ENCODE measurements at places on chromosomes 2 and 18.

GRCh38 chr2:186724736-186725135 lies 30.9 kb downstream of the FAM171B start:
- no peak for DNase-seq

- no peak for DNase-seq
Observed at GRCh38 chr2:2116657-2117056, 214.4 kb downstream of the MYT1L start.

- no peak for DNase-seq
Observed at GRCh38 chr18:6941996-6942395, 175.6 kb downstream of the LAMA1 start.

GRCh38 chr2:39145906-39146421 lies 25.1 kb upstream of the SOS1 start:
- no peak for DNase-seq

- DNase-seq: no peak
Observed at GRCh38 chr2:133570542-133570941, 2.3 kb upstream of the NCKAP5 start.

DNA sequence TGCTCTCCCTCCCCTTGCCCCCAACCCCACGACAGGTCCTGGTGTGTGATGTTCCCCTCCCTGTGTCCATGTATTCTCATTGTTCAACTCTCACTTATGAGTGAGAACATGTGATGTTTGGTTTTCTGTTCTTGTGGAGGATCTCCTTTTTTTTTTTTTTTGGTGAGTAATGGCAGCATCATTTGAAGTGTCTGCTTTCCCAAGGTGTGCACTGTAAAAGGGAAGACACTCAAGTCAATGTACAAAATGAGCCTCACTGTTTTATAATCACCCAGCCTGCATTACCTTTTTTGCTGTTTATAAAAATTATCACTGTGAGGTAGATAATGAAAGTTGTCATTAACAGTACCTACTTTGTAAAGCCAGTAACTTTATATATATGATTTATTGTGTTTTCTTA lies 56.9 kb downstream of the INSIG2 start:
- no peak for DNase-seq

DNA sequence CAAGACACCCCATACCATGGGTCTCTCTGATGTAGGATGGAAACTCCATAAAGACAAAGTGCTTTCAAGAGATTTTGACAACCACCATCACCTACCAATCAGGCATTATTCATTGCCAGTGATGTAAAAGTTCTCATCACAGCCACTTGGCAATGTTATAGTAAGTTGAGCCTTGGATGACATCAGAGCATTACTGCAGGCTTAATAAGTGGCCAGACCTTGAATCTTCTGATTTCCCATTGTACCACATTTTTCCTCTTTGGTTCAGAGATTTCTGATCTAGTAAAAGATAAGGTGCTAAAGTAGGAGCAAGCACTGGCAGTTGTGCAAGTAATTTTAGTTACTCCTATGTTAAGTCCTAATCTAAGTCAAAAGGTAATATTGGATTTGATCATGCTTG lies 36.5 kb downstream of the OSR1 start:
- DNase-seq: no peak

DNA sequence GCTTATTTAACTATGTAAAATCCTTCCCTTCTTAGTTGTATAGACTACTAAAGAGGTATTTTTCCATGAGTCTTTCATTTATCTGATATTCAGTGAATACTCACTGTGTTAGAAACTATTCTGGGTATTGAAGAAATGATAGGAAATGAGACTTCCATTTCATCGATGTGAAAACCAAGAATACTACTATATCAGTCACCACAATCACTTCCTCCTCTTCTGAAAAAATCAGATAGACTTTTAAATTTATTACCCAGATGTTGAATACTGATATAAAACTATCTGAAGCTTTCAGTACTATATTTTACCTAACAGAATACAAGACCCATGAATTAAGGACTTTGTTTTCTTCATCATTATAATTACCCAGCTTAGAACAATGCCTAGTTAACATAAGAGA lies 1801.1 kb upstream of the CELF4 start:
- no peak for DNase-seq

DNA sequence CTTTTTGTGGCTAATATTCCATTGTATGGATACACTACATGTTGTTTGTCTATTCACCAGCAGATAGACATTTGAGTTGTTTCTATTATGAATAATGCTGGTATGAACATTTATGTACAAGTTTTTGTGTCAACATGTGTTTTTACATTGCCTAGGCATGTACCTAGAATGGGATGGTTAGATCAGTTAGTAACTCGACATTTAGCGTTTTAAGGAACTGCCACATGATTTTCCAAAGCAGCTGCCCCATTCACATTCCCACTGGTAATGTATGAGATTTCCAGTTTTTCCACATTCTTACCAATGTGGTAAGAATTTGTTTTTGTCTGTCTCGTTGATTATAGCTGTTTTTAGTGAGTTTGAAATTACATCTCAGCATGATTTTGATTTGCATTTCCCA lies 112.8 kb downstream of the FHOD3 start:
- no peak for DNase-seq

GRCh38 chr2:60549238-60549927 lies 4.1 kb downstream of the BCL11A start:
- DNase-seq: no peak

GRCh38 chr18:2905854-2906703 lies 59.3 kb downstream of the EMILIN2 start:
- peak; percentile 49 for DNase-seq

DNA sequence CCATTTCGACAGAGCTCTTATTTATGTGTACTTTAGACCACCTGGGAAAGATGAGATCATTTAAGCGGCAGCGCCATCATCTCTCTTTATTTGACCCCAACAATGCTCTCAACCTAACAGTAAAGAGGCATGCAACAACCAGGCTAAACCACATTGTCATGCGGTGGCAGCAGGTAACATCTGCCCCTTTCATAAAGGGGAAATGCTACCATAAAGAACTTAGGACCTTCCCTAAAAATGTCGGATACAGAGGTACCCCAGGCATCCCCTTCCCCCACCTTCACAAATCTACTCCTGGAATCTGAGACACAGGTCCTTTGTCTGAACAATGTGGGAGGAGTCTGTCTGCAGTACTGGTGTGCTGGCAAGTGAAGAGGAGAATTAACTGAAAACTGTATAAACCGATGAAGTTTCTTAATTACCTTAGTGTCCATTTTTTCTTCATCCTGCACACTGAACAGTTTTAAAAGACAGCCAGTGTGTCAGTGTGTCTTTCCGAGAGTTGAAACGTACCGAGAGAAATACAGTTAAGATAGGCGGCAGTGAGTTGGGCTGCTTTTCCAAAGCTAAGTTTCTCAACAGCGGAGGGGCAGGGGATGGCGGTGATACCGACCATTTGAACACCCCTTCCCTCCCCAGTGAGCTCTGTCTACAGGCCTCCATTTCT lies 1.9 kb downstream of the MEX3C start:
- DNase-seq: peak; percentile 47

GRCh38 chr18:2879889-2880288 lies 33.1 kb downstream of the EMILIN2 start:
- DNase-seq: no peak

- DNase-seq: no peak
Observed at GRCh38 chr2:20450201-20450999, 3.5 kb downstream of the RHOB start.

DNA sequence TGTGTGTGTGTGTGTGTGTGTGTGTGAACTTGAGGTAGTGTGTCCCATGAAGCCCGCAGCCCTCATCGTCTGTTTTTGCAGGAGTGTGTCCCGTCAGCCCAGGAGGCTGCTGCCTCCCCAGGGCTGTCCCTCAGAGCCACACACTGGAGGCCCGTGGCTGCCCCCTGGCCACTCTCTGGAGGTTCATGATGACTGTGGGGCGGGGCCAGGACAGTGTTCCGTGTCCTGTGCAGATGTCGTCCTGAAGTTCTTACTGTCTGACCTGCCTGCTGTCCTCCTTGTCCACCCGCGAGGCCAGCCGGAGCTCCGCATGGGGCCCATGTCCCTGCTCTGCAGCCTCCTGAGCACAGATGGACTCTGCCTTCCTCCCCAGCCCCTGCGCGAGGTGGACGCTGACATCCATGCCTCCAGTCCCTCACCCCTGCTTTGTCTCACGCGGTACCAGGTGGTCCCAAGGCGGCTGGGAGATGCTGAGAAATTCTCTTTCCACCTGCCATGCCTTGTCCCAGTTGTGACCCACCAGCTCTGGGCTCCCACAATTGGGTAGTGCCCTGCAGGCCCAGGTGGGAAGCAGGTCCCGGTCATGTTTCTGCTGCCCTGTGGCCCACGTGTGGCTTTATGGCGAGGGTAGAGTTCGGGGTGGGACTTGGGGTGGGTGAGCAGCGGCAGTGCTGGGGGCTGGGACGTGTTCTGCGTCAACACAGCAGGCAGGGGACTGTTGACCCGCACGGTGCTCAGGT lies 92.8 kb downstream of the NFATC1 start:
- DNase-seq: no peak

DNA sequence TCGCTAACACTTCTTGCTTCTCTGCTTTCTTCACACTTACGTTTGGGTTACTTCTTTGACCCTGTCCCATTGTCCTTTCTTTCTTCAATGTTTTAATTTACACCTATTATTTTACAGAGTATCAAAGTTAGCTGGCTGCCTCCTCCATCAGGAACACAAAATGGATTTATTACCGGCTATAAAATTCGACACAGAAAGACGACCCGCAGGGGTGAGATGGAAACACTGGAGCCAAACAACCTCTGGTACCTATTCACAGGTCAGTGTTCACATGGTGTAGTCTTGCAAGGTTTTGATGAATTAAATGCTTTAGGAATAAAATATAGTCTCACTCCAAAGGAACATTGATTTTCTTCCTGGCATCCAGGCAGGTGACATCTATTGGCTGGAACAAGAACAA lies 919.0 kb downstream of the MBD2 start:
- no peak for DNase-seq

DNA sequence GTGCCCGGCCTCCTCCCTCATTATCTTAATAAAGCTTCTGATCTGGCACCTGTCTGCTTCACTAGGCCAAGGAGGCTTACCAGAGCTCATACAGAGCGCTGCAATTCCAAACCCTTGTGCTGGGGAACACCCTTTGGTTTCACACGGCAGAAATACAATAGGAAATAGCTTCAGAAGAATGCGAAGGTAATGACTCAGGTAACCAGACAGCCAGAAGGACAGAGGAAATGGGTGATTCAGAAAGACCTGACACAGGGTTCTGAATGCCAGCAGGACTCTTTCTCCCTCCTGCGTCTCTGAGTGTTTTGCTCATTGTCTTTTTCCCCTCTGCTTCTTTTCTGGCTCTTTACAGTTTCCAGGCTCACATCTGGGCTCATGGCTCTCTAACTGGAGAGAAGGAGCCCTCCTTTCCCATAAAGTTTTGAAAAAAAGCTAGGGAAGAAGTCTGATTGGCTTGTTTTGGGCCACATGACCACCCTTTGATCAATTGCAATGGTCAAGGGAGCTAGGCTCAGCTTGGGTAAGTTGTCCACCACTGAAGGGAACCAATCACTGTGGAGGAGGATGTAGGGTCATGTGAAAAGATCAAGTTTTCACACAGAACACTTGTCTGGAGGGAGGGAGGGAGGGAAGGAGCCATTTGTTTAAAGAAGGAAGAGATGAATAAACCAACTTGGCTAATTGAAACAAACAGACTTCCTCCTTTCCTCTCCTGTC lies 90.5 kb upstream of the UPP2 start:
- DNase-seq: no peak

DNA sequence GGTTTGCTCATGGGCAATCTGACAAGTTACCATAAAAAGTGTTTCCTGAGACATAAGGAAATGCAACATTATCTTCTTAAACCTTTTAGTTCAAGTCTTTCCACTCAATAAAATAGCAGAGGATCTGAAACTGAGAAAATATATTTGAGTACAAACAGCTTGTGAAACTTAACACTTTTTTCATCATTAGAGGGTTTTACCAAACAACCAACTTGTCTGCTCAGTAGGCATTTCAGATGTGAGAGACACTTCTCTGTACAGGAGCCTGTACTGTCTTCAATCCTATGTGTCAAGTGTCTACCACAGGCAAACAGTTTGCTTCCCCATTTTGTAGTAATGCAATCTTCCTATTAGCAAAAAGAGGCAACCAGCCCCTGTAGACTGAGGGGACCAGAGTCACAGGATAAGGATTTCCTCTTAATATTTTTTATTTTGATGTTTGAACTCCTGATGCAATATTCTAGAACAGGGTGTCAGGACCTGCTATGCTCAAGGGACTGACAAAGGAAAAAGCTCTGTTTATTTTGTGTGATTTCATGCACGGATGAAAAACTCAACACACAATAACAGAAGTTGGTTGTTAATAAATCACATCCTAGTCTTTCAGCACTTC lies 159.1 kb upstream of the LHCGR start:
- no peak for DNase-seq

DNA sequence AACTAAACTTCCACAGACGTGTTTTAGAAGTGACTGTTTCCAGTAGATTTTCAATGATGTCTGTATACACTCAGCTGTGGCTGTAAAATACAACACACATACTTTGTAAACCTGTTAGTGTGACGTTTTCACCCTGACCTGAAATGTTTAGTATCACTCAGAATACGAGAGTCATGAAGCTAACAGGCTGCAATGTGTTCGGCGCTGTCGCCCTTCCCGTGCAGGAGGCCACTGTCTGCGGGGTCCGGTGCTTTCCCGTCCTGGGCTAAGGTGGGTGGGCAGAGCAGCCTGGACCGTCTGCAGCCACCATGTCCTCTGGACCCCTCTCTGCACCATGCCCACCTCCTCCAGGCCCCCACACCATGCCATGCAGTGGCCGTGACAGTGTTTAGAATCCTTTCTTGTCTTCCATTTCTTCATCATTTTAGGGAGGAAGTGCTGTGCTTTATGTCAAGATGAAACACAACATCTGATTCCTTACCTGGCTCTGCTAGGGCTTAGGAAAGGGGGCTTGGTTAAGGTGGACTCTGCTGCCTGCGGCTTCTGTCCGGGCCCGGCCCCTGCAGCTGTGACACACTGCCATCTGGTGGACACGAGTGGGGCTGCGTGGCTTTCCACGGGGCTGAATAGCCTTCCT lies 53.8 kb upstream of the RBM44 start:
- peak; percentile 82 for DNase-seq

GRCh38 chr2:8697190-8697589 lies 15.3 kb downstream of the ID2 start:
- no peak for DNase-seq

DNA sequence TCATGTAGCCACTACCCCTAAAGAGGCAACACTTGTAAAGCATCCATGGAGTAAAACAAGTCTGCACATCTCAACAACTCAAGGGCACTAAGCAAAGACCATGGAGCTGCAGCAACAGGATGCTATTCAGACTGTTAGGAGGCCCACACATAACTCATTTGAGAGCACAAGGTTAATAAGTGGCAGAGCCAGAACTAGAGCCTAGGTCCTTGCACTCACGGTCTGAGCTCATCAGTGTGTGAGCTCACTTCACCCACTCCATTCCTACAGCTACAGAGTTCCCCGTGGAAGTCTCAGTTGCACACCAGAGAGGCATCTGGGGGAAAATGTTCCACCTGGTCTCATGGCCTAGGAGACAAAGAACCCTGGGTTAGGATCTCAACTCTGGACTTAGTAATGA lies 35.0 kb downstream of the TTC32 start:
- DNase-seq: no peak

GRCh38 chr2:127568128-127568527 lies 32.6 kb downstream of the MYO7B start:
- no peak for DNase-seq
